ENCODE measurements at places on chromosomes 1 and 21.

- no peak for DNase-seq
Observed at GRCh38 chr1:20385630-20386029, 95.0 kb downstream of the VWA5B1 start.

- no peak for DNase-seq
Observed at GRCh38 chr1:24085546-24085945, 26.4 kb downstream of the MYOM3 start.

DNA sequence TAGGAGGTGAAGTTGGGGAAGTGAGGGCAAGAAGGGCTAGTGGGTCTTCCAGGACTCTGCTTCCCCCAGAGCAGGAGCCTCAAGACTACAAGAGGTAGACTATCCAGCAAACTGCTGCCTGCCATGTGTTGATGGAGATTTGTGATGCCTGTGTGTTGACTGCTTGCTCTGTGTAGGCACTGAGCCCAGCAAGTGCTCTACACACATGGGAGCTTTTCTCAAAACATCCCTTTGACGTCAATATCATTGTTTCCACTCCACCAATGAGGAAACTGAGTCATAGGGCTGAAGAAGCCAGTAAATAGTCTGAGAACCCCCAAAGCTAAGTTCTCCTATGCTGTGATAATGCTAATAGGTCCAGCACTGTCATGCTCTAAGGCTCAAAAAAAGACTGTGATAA lies 207.2 kb upstream of the NFIA start:
- no peak for DNase-seq

DNA sequence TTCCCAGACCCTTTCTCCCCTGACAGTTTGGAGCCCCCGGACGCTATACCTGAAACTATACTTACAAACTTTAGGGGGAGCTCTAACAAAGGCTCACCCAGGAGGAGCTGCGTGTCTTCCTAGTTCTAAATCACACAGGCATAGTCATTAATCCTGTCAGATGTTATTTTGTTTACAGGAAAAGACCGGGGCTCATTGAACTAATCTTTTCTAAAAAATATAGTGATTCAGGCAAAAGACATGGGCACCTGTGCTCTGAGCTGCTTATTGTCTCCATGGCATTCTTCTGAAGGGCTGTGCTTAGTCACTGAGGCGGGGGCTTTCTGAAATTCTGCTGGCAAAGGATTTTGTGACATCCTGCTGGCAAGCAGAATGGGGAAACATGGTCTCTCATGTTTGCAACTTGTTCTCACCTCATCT lies 1577.0 kb downstream of the NCAM2 start:
- DNase-seq: peak; percentile 50

GRCh38 chr1:14945132-14946010 lies 208.2 kb upstream of the TMEM51 start:
- no peak for DNase-seq

GRCh38 chr1:98937347-98937746 lies 67.3 kb downstream of the PLPPR5 start:
- no peak for DNase-seq

DNA sequence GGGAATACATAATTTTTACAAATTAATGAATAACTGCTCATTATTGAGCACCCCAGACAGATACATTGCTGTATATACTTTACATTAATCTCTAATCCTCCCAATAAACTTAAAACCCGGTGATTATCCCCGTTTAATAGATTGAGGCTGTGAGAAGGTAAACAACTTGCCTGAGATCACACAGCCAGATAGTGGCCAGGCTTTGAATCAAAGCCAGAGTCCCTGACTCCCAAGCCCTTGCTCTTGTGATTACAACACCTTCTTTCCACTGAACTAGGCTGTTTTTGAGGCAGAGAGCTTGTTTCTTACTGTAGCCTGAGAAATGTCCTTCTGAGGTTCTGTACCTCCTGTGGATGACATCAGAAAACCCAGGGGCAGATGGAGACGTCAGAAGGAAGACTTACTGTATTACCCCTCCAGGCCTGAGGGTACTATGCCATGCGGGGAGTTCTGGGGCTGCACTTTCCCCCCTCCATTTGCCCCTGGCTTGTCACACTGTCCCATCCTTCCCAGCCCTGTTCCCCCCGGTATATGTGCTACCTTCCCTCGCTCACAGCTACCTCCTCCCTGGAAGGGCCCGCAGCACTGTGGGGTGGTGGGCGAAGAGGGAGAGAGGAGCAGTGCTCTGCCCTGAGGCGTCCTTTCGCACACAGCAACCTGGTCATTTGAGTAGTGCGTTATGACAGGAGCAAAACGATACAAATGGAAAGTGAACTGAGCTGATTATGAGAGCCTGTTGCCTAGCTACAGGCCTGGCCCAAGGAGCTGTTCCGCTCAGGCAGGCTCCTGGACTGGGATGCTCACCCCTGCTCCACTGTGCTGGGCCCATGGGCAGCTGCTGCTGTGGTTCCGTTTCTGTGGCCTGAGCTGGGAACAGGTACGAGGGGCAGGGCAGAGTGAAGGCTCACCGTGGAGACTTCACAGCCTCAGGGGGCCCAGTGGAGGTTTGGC lies 4.6 kb downstream of the KCNC4 start:
- no peak for DNase-seq
